ENCODE measurements at places on chromosomes 16 and 17.
A peak's percentile ranks its signal among the peaks of the same experiment; 100 is the strongest.

- peak; percentile 67 for DNase-seq
Observed at GRCh38 chr17:7560172-7561027, 1.3 kb upstream of the SENP3 start.

DNA sequence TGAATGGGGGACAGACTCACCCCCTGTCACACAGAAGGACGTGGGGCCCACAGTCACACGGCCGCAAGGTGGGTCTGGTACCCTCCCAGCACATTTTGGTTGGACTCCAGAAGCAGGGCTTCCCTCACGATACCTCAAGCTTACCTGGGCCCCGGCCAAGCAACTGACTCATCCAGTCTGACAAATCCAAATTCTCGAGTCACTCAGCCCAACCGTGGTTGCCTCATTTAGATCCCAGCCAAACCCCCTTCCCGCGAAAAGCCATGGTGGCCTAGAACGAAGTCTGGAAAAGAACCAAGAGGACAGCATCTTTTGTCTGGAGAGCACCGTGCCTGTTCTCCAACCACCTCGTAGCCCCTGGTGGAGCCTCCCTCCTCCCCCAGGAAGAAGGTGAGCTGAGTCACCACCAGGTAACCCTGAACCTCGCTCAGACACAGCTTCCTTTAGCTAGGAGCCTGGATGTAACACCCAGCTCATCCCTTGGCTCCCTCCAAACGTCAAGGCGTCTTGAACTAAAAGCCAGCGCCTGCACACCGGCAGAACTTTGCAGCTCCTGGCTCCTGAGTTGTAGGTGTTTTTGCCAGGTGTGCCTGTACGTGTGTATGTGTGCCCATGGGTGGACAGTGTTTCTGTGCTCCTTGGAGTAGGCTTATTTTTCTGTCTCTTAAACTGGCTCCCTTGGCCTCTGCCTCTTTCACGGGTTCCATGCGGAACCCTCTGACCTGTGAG lies 78.9 kb downstream of the CMIP start:
- DNase-seq = no peak

DNA sequence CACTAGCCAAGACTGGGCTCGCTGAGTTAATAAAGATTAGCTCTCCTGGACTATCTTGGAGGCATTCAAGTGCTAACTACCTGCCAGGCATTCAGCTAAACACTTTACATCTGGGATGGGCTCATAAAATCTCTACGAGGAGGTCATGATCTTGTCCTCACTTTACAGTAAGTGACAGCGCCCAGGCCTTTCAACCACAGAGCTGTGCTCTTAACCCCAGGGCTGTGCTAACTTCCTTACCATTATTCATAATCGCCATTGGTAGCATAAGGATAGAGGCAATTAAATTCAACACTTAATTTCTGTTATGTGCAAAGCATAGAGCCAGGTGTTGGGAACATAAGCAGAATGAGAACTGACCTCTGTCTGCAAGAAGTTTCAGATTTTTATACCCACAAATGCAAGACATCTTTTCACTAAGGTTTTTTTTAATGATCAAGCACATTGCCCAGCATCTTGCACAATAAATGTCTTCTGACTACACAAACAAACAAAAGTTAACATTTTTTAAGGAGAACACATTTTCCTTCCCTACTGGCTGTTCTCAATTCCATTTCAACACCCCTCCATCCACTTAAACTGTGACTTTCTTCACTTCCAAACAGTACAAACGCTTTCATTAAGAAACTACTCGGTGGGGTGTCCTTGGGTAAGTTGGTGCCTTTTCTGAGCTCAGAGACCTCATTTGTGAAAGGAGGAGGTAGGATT lies 172.3 kb downstream of the C16orf78 start:
- DNase-seq = no peak

DNA sequence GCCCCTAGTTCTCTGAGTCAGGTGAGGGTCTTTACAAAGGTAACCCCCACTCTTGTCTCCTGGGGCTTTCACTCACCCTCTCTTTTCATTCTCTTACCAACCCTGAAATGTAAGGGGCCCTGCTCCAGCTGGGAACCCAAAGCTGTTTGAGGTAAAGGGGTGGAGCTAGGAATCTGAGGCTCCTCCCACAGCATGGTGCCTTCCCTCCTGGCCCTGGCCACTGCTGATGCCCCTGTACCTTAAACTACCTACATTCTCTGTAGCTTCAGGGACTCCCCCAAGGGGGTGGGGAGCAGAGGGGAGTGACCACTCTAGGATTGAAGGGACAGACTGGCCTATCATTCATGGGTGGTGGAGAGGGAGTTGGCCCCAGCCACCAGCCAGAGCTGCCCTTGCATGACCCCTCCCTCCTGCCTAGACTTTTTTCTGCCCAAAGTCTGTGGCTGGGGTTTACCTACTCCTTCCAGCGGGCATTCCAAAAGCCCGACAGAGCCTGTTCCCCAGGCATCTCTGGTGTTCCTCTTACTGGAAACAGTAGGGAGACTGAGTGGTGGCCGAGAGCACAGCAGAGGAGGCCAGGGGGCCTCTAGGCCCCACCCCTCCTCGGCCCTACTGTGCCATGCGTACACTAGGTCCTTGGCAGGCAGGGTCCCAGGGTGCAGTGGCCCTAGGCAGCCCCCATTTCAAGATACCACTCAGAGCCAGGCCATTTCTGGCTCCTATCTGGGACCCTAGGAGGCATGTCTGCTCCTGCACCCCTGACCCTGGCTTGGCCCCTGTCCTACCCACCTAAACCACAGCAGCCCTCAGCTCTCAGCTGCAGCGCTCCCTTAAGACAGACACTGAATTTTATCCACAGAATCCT lies 9.5 kb downstream of the DOK4 start:
- DNase-seq = no peak

All from CD4-positive, alpha-beta T cell treated with Interleukin-12 subunit alpha and Interleukin-12 subunit beta, for 1 hour (primary cell).